ENCODE measurements at places on chromosomes 5 and 9.

- no peak for DNase-seq
Observed at GRCh38 chr9:98231770-98232478, 23.5 kb downstream of the TBC1D2 start.

DNA sequence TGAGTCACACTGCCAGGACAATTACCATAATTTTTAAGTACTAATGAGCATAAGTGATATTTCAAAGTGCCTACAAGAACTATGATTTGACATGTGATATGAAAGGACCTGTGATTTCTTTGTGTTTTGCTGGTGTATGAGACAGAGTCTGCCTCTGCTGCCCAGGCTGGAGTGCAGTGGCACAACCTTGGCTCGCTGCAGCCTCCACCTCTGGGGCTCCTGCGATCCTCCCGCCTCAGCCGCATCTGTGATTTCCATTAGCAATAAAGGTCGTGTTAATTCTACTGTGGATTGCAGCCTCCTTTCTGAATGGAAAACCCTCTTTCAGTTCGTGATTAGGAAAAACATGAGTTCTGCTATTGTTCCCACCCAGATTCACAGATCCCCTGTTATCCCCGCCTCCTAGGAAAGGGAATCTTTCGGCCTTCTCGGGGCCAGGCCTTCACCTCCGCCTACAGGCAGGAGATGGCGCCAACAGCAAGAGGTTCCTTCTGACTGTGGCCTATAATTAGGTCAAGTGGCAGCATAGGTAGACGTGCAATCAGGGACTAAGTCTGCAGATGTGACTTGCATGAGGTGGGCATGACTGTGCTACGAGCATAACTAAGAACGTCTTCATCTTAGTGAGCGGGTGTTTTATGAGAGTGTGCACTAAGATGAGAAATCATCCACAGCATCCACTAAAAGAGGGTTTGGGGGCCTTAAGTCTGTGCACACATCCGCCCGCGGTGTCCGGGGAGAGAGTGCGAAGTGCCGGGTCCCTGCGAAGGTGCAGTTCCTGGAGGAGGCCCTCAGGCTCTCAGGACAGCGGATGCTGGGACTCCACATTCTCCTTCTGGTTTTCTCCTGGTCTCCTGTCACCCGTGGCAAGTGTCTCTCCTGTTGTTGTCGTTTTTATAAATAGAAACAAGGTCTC lies 23.1 kb downstream of the TRIM7 start:
- DNase-seq, result no peak

DNA sequence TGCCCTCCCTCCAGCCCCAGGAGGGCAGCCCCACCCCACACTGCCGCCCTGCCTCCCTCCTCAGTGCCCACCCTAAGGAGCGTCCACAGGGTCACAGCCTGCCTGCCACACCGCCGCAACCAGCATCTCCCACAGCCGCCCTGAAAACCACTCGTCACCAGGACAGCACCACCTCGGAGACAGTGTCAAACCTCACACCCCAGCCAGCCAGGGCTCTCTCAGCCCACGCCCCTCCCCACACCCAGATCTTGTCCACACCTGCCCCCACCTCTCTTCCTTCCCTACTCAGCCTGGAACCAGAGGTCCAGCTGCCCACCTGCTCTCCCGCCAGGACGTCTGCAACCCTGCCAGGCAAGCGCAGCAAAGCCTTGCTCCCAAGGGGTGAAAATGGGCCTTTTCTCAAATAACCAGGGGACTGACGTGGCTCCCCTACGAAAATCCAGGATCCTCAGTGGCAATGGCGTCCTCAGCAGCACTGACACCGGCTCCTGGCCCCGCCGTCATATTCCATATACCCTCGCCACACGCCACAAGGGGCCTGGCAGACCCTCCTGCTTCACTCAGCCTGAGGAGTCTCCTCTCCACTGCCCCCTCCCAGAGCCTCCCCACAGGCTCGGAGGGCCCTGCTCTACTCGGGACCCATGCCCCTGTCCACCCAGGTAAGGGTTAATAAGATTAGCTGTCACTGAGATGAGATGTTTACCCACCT lies 71.0 kb upstream of the ADAMTS2 start:
- DNase-seq, result no peak

- no peak for DNase-seq
Observed at GRCh38 chr9:81317939-81318338, 371.4 kb downstream of the TLE1 start.

DNA sequence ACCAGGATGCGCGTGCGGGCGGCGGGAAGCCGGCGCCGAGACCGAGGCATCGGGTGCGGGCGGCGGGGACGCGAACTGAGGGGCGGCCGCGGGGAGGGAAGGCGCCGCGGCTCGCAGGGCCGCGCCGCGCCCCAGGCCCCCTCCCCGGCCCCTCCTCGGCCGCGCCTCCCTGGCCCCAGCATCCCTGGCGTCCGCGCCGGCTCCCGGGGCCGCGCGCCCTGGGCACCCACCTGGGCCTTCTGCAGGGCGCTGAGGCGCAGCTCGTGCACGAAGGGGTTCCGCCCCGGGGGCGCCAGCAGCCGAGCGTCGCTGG lies 324 bp downstream of the LPCAT1 start:
- no peak for DNase-seq

DNA sequence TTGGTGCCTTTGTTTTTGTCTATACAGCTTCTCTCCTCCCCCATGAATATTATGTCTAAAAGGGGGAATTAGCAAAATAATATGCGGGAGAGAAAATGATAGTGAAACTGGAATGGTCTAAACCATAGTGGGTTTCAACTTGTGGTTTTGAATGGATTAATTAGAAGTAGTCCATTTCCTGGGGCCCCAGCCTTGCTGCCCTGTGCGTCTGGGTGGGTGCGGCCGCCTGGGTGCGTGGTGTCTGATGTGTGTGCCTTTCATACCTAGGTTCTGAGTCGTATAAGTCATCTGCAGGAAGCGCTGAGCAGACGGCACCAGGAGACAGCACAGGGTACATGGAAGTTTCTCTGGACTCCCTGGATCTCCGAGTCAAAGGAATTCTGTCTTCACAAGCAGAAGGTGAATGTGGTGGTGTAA lies 120.0 kb upstream of the CACNA1B start:
- no peak for DNase-seq

GRCh38 chr5:141994511-141995136 lies 18.2 kb downstream of the GNPDA1 start:
- no peak for DNase-seq

GRCh38 chr9:99078717-99079116 lies 26.2 kb upstream of the TGFBR1 start:
- no peak for DNase-seq

DNA sequence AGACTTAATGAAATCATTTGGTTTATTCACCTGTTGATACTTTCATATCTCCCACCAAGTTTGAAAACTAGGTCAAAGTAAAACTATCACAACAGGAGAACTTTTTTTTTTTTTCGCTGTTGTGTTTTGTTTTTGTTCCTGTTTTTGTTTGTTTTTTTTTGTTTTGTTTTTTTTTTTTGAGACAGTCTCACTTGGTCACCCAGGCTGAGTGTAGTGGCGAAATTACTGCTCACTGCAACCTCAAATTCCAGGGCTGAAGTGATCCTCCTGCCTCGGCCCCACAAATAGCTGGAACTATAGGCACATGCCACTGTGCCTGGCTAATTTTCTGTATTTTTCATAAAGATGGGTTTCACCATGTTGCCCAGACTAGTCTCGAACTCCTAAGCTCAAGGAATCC lies 49.3 kb downstream of the MLLT3 start:
- DNase-seq, result no peak

GRCh38 chr9:70013598-70014196 lies 30.0 kb upstream of the MAMDC2 start:
- DNase-seq, result no peak

- no peak for DNase-seq
Observed at GRCh38 chr5:15932066-15932465, 247.5 kb downstream of the MARCHF11 start.

DNA sequence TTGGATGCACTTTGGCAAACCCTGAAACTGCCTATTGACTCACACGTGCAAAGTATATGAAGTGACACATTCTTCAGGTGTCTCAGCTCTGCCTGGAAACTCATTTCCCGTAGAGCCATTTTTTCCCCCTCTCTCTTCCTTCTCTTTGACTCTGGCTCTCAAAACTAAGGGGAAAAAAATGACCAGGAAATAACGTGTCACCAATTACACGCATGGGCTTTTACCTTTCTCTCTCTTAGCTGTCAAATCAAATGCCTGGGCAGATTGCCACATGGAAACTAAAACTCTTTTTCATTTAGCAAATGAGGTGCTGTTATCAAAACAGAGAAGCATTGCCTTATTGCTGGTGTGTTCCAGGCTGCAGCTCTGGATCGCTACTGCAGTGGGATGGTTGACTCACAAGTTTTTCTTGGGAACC lies 18.3 kb upstream of the IFNK start:
- DNase-seq, result no peak

- no peak for DNase-seq
Observed at GRCh38 chr9:83775932-83776331, 41.6 kb downstream of the GKAP1 start.

DNA sequence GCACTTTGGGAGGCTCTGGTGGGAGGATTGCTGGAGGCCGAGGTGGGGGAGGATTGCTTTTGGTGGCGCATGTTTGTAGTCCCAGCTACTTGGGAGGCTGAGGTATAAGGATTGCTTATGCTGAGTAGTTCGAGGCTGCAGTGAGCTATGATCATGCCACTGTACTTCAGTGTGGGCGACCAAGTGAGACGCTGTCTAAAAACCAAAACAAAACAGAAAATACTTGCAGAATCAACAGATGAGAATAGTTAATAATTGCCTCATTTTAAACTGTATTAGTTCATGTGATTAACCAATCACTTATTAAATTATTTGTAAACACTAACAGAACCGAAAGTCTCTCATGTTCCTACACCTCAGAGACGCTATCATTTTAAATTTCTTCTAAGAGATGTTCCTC lies 118.1 kb downstream of the CCDC171 start:
- DNase-seq, result no peak

GRCh38 chr9:75930190-75930589 lies 39.7 kb downstream of the PCSK5 start:
- no peak for DNase-seq

DNA sequence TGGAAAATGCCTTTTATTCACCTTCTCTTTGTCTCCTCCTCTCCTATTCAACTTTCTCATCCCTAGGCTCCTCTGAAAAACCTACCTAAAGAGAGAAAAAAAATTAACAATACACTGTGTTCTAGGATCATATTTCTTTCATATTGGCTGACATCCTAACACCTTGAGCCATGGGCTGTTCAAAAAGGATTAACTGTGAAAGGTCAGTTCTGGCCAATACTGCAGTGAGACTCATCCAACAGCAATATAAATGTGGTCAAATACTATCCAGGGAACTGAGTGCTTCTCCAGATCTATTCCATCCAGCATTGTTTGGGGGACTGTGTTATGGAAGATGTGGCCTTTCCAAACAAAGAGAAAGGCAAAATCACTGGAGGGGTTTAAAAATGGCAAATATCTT lies 131.1 kb upstream of the MOCS2 start:
- DNase-seq, result no peak

DNA sequence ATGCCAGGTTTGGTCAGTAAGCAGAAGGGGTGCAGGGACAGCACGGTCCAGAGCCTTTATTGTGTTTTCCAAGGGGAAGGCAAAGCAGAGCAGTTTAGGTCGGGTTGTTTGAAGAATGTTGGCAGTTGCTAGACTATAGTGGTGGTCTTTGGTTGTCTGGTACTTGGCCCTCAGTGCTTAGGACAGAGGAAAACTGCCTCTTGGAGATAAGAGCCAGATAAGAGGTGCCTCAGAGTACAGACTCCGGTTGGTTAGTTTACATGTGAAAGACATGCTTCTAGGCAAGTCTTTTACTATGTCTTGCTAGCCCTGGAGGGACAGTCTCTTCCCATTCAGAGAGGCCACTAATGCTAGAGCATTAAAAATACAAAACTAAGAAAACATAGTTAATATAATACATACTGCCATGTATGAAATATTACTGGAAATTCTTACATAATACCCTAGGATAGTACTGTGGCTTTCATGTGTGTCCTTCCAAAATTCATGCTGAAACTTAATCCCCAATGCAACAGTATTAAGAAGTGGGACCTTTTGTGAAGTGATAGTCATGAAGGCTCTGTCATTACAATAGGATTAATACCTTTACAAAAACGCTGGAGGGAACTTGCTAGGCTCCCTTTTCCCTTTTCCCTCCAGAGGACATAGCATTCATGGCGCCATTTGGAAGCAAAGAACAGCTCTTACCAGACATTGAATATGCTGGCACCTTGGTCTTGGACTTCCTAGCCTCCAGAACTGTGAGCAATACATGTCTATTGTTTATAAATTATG lies 280.4 kb downstream of the TMEM167A start:
- DNase-seq, result no peak

DNA sequence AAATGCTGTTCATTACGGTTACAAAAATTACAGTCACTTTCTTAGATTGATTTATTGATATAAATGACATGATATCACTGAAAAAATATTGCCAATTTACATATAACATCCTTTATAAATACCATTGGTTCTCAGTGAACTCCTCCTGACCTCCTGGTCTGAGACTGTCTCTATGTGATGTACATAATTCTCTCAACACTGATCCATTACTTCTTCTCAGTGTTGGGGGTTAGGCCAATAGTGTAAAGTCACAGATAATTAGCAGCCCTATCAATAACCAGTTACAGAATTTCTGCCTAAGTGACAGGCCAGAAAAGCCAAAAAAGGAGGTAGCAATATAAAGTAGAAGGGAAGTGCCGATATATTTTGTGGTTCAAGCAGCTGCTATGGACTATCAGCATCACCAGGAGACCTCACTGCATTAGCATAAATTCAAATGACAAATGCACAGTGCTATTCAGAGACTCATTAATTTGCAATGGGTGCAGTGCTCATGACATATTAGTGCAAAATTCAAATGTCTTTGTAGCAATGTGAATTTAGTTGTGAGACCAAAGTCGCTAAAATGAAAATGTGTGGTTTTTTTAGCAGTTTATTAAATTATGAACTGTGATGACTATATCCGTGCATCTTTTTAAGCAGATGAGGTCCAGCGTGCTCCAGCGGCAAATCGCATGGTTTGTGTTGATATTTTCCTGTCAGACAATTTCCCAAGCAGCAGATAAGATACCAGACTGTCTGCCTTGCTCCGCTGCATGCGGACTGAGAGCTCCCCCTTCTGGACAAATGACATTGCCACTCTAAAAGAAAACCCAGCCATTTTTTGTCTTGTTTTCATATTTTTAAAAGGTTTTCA lies 144.6 kb downstream of the CETN3 start:
- peak; percentile 2 for DNase-seq

DNA sequence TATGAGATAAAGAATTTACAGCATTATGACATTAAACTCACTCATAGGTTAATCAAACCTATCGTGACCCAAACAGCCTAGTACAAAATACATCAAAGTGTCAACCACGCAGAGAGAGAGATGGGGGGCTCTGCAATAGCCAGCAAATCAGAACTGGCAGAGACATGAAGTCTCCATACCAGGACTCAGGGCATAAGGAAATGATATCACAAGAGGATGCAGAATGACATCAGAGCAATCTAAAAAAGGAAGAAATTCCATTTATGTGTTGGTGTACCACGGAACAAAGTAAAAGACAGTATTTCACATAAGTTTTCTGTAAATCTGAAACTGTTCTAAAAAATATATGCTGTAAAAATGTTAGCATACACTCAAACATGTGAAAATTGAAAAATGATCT lies 24.6 kb downstream of the BICD2 start:
- DNase-seq, result no peak

All from stimulated activated CD4-positive, alpha-beta T cell treated with anti-CD3 and anti-CD28 coated beads, TNF-alpha, amount 100 ng/mL, for 4 hours (primary cell).